Cardiac muscle cell (in vitro differentiated cells and primary cell): ENCODE measurements at places on chromosomes 3 and 15. TPM values are rescaled to one million over a fixed set of nuclear protein-coding genes. Genes with fewer than 3 reads are reported as not detected.
A peak's percentile ranks its signal among the peaks of the same experiment; 100 is the strongest.

The ACOX2 gene
- 18.9 and 27.3 TPM in 2 replicates for total RNA-seq

The TM4SF18 gene
- total RNA-seq, result 0.33 TPM in 1 of 2 replicates, not detected in the other

- peak; percentile 21 for DNase-seq
Observed at GRCh38 chr3:43559961-43560360, 61.9 kb downstream of the ANO10 start.

- no peak for DNase-seq
Observed at GRCh38 chr3:46922426-46922825, 44.9 kb downstream of the PTH1R start.

The SEMA7A gene
- total RNA-seq, result 8.7 and 11.9 TPM in 2 replicates

- no peak for DNase-seq
Observed at GRCh38 chr3:59644479-59645402, 594.9 kb upstream of the CFAP20DC start.

DNA sequence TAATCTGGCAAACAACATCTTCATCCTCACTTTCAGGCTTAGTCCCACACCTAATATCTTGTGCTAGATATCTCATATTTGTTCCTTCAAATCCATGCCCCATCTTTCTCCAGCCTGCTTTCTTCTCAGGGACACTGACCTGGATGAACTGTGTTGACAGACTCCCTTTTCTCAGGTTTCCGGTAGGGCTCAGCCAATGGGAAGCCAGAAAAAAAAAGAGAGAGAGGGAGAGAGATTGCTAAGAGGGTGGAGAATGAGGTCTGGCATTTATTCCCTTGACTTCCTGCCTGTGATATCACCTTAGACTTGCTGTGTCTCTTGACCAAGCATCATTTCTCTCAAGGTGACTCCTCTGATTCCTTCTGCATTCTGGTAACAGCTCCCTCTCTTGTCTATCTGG is 145.6 kb upstream of the ABI3BP start:
- DNase-seq, result no peak

The TATDN2 gene
- 8.9 and 13.1 TPM in 2 replicates for total RNA-seq

- no peak for DNase-seq
Observed at GRCh38 chr3:111269777-111270176, 198.2 kb downstream of the NECTIN3 start.

The PGBD4 gene
- total RNA-seq, result 1.7 TPM in 2 replicates

- DNase-seq, result peak; percentile 61
Observed at GRCh38 chr15:35874260-35874905, 328.4 kb upstream of the DPH6 start.

- no peak for DNase-seq
Observed at GRCh38 chr3:153495422-153495821, 333.4 kb downstream of the RAP2B start.

DNA sequence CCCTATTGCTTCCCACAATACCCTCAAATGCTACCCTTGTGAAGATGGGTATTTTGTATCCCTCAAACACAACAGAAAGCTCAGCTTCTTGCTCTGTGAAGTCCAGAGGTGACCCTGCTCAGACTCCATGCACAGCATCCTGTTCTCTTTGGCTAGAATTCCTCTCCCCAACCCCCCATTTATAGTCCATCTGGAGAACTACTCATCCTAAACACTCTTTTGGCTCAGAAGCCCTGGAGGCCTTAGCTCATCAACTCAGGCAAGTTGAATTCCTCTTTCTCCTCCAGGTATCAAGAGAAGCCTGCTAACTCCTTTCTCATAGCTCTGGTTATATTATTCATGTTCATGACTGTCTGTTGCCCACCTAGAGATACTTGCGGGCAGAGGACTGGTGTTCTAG is 18.3 kb upstream of the GASK1A start:
- no peak for DNase-seq

The SYNPR gene
- 0.36 and 0.60 TPM in 2 replicates for total RNA-seq

DNA sequence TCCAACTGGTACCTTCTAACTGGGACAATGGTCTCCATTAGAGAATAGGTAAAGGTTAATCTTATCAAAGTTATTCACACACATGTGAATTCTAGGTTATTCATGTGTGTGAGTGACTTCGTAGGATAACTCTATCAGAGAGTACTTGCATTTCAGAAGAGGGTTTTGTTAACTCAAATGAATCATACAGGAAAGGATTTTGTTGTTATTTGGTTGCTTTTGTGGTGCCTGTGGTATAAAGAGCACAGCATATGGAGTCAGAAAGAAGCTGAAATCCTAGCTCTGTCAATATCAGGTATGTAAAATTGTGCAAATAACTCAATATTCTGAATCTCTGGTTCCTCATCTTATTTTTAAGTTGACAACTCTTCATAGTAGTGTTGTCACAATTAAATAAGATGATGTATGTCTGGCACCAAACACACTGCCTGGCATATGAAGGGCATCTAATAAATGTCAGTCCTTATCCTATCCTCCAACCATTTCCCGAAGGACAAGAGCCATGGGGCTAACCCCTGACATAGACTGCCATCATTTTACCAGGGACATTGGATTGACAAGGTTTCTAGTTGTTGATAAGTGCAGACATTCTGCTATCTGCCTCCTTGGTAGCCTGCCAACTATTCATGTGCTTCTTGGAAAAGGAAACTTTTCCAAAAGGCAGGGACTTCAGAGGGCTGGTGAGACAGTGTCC is 48.7 kb upstream of the CMSS1 start:
- DNase-seq, result no peak

The ZNF620 gene
- total RNA-seq, result 7.5 and 8.8 TPM in 2 replicates

GRCh38 chr3:43175541-43175940 is 69.7 kb upstream of the POMGNT2 start:
- no peak for DNase-seq

The CLPX gene
- total RNA-seq, result 37.5 and 55.2 TPM in 2 replicates

The LTK gene
- 2.6 and 3.7 TPM in 2 replicates for total RNA-seq

DNA sequence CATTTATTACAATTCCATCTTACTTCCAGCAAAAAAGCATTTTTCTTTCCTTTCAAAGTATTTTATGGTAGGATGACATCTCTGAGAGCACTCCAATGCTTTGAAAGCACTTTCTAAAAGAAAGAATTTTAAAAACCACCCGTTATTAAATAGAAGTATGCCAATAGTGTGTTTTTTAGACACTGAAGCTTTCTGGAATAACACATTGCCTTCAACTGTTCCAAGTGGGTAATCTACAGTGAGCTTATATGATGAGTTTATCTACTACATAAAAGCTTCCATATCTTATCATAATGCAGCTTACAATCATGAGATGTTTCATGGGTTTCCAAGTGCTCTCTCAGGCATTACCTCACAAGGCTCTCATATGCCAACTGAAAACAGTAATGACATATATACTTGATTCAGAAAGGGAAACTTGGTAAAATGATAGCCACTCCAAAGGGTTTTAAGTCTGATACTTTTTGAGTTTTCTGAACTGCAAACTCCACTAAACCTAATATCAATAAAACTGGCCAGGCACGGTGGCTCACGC is 14.1 kb downstream of the CMTM6 start:
- no peak for DNase-seq

- DNase-seq, result peak; percentile 17
Observed at GRCh38 chr15:42332331-42332730, 27.0 kb upstream of the CAPN3 start.

The CELF6 gene
- 1.3 and 2.5 TPM in 2 replicates for total RNA-seq

The SLC15A2 gene
- total RNA-seq, result 0.28 and 2.7 TPM in 2 replicates

DNA sequence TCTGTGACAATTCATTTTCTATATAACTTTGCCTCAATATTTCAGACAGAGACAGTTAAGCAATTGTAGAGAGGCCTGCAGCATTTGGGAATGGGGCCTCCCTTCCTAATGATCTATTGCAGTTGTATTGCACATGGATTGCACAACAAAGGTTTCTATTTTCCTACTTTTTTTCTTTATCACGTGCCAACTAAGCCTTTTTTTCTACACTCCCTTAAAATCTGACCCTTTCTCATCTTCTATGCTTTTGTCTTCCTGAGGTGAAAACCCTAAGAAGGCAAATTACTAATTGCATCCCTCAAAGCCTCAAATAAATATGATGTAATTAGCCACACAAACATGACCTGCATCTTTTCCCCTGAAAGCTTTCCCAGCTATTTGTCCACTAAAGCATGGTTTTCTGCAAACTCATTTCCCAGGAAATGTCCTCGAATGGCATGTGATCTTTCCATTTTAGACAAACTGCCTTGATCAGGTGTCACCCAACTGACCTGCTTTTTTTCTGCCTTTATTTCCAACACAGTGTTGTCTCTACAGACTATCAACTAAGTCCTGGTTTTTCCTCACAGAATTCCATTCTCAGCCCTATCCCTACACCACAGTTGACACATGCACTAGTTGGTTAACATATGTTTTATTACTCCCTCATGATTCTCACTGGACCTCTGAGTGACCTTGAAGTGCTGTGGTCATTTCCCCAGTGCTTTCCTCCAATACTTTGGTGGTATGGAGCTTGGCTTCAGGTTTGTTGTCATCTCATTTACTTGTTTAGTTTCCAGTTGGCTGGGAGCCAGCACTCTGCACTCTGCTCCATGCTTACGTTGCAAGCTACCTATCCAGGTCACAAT is 31.9 kb upstream of the TSC22D2 start:
- DNase-seq, result peak; percentile 80

- no peak for DNase-seq
Observed at GRCh38 chr3:147099076-147099475, 307.3 kb downstream of the ZIC4 start.

DNA sequence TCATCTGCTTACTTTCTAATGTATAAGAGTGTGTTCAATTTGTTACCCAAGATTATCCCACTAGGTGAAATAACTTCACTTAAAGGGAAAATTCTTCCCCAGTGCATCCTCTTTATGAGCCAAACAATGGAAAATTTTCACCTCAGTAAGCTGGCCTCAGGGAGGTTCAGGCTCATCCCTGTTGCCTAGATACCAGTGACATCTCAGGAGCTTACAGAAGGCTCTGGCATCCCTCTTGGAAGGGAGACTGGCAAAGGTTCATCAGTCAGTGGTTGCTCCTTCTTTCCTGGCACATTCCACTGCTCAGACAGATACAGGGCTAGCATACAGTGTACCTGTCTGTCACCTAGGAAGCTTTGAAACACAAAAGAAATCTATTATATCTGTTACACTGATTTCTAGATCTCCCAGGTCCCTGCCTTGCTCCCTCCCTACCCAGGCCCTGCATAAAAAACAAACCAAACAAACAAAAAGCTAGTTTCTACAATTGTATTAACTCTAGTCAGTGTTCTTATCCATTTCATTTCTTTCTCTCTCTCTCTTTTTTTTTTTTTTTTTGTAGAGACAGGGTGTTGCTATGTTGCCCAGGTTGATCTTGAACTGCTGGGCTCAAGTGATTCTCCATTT is 1.7 kb downstream of the IP6K2 start:
- peak; percentile 47 for DNase-seq

GRCh38 chr15:67927501-67928168 is 87.8 kb upstream of the RNU6-1 start:
- DNase-seq, result peak; percentile 91

GRCh38 chr15:58457466-58457965 is 25.7 kb downstream of the LIPC start:
- DNase-seq, result no peak

The PTH1R gene
- 101 and 121 TPM in 2 replicates for total RNA-seq

The KCNMB3 gene
- 0.46 and 2.7 TPM in 2 replicates for total RNA-seq

DNA sequence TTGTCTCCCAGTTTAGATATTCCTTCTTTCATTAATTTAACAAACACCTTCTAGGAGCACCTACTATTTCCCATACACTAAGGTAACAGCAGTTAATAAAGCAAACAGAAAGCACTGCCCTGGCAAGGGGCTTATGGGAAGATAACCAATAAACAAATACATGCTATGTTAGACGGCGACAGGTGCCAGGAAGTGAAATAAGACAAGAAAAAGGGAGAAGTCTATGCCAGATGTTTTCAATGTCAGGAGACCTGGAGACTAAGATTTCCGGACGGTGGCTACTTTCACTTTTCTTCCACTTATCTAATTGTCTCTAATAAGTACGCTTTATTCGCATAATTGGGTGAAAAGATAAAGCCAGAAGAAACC is 32.5 kb upstream of the ZNF445 start:
- peak; percentile 3 for DNase-seq

DNA sequence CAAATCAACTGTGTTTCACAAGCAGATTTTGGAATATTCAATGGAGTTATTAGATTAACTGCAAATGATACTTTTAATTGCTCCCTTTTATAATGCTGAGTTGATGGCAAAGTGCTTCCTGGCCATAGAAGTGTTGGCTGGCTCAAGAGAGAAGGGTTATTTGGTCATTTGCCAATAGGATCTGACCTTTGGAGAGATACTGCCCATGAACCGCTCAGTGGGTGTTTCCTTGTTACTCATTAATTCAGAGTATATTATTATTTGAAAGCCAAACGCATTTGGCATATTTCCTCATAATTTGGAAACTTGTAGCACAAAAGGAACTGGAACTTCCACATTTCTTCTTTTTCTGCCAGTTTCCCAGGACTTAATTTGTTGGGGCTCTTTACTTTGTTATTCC is 234.7 kb downstream of the CDIN1 start:
- no peak for DNase-seq

DNA sequence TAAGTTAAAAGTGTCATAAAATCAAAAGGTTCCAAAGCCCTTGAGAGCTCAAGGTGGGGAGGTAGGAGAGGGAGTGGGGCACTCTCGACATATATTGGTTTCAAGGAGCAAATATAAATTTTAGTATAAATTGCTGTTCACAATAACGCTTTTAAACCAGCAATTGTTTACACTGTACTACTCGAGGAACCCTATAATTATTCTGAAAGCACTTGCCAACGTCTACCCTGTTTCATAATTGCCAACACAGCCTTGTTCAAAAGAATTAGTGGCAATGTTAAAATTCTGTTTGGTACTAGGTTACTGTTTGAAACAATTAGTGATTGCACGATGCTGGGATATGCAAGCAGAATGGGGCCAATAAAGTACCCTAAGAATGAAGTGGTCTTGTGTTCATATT is 76.3 kb upstream of the ICE2 start:
- DNase-seq, result no peak

GRCh38 chr3:115146032-115146417 is 1.1 kb downstream of the ZBTB20 start:
- DNase-seq, result peak; percentile 78

- DNase-seq, result no peak
Observed at GRCh38 chr3:54743755-54744154, 184.1 kb downstream of the LRTM1 start.

DNA sequence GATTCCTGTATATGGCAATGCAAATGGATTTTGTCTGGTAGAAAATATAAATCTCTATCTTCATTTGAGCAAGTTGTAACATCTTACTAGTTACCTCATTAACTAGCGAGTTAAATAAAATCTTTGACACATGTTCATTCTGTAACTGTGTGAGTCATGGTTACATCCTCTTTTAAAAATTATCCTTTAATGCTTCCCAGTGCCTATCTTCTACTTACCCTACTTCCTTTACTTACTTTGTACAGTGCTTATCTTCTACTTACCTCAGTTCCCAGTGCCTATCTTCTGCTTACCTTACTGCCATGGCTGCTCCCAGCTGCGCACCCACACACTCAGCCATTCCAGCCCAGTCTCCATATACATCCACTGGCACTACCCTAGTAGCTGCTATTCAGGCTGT is 71.9 kb upstream of the GOLGA8B start:
- DNase-seq, result no peak

GRCh38 chr3:109112946-109113760 is 4.8 kb downstream of the MORC1 start:
- DNase-seq, result no peak

- no peak for DNase-seq
Observed at GRCh38 chr15:62323353-62323890, 158.3 kb upstream of the C2CD4B start.

The PEX5L gene
- 0.30 and 0.35 TPM in 2 replicates for total RNA-seq

The RTP3 gene
- total RNA-seq, result not detected in 2 replicates

GRCh38 chr15:91938136-91938535 is 84.6 kb downstream of the SLCO3A1 start:
- no peak for DNase-seq
